ENCODE measurements at places on chromosomes 11 and 22. TPM values are rescaled to one million over a fixed set of nuclear protein-coding genes. Genes with fewer than 3 reads are reported as not detected.

GRCh38 chr22:30104501-30105156 is 24.4 kb downstream of the HORMAD2 start:
- no peaks in the 10 kb centered on the region for H3K36me3 ChIP-seq
- H3K4me1 ChIP-seq = no peaks in the 10 kb centered on the region
- H3K27me3 ChIP-seq = no peaks in the 10 kb centered on the region
- H3K4me3 ChIP-seq = no peak overlapping the region
- DNase-seq = no peak

DNA sequence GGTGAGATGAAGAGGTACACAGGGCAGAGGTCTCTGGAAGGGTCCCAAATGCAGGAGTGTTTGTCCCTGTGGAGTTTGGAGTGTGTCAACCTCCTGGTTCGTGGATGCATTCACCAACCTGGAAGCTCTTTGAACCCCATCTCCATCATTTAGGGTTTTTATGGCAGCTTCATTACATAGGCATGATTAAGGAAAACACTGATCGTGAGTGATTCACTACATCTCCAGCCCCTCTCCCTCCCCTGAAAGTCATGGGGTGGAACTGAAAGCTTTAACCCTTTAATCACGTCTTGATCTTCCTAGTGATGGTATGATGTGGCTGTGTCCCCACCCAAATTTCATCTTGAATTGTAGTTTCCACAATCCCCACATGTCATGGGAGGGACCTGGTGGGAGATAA is 19.8 kb upstream of the INCENP start:
- peak overlapping the region; percentile 91 for H3K27ac ChIP-seq
- no peak for DNase-seq
- no peak overlapping the region for H3K4me3 ChIP-seq
- H3K27me3 ChIP-seq = no peaks in the 10 kb centered on the region
- H3K36me3 ChIP-seq = no peaks in the 10 kb centered on the region
- H3K4me1 ChIP-seq = peaks cover 3% of the 10 kb centered on the region

GRCh38 chr11:68127714-68128681 is 6.8 kb upstream of the CHKA start:
- no peaks in the 10 kb centered on the region for H3K27me3 ChIP-seq
- no peaks in the 10 kb centered on the region for H3K4me1 ChIP-seq
- H3K27ac ChIP-seq = no peak overlapping the region
- DNase-seq = peak; percentile 86
- H3K36me3 ChIP-seq = no peaks in the 10 kb centered on the region

- no peak overlapping the region for H3K4me3 ChIP-seq
- peaks cover 8% of the 10 kb centered on the region for H3K4me1 ChIP-seq
- no peaks in the 10 kb centered on the region for H3K27me3 ChIP-seq
- no peaks in the 10 kb centered on the region for H3K36me3 ChIP-seq
These were observed 7.7 kb downstream of the LPXN start for GRCh38 chr11:58567889-58568512.

DNA sequence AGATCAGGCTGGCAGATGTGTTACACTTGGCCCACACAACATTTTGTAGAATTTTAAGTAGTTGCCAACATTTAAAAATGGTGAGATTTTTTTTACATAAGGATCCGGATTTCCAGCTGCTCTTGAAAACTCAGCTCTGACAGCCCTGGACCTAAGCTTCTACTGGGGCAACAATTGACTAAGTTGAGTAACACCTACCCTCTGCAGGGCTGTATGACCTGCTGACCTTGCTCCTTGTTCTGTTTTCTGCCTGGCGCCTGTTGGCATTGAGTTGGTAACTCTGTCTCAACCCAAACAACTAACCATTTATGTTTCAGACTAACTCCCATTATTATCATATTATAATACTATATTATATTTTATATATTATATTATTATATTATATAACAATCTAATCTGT is 21.1 kb upstream of the LRRC55 start:
- no peaks in the 10 kb centered on the region for H3K4me1 ChIP-seq
- H3K27ac ChIP-seq = no peak overlapping the region
- H3K27me3 ChIP-seq = no peaks in the 10 kb centered on the region
- DNase-seq = no peak
- no peak overlapping the region for H3K4me3 ChIP-seq

DNA sequence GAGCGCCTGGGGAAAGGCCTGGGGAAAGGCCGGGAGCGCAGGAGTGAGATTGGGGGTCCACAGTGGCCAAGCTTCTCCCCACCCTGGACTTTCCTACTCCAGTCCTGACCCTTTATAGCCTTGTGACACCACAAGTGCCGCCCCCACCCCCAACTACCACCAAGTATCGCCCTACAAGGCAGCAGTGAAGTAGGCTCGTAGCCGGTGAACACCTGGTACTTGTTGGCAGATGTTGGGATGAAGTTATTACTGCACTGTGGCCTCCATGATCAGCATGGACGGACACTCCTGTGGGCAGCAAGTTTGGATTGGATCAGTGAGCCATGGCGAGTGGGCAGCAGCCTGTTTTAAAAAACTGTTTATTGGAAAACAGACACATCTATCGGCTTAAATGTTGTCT is 45.0 kb downstream of the EIF3F start:
- no peaks in the 10 kb centered on the region for H3K36me3 ChIP-seq
- no peak for DNase-seq
- H3K27ac ChIP-seq = no peak overlapping the region
- H3K27me3 ChIP-seq = no peaks in the 10 kb centered on the region

DNA sequence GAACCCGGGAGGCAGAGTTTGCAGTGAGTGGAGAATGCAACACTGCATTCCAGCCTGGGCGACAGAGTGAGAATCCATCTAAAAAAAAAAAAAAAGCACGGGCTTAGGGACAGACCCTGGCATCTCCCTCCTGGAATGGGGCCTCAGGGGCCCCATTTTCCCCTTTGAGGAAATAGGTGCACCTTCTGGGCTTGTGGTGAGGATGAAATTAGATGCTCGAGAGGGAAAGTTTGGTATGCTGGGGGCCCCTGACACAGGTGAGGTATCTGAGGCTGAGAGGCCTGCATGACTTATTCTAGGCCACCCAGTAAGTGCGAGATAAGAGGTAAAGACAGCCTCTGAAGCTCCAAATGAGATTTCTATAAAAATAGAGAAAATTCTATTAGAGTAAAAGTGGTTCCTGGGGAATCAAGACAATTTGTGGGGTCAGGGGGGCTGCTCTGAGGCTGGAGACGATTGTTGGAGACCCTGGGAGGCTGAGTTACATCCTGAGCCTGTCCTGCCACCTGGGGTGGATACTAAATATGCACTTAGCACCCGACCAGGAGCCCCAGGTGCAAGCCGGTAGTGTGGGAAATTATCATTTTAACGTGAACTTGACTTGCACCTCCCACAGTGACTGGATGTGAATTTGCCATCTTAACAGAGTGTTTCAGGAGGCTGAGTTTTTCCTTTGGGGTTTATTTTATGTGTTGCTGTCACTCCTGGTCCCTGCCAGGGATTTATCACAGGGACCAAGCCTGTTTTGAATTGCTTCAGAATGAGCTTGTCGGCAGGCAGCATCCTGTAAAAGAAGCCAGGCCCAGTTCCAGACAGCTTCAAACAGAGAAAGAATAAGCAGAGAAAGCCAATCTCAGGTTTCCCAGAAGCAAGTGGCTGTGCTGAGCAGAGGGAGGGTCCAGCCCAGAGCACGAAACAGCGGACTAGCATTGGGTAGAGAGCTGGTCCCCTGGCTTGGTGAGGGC is 48.4 kb upstream of the TSKU start:
- H3K4me3 ChIP-seq = no peak overlapping the region
- H3K4me1 ChIP-seq = no peaks in the 10 kb centered on the region
- no peak overlapping the region for H3K27ac ChIP-seq
- H3K27me3 ChIP-seq = no peaks in the 10 kb centered on the region
- H3K36me3 ChIP-seq = no peaks in the 10 kb centered on the region

- H3K4me3 ChIP-seq = no peak overlapping the region
- no peaks in the 10 kb centered on the region for H3K36me3 ChIP-seq
- no peaks in the 10 kb centered on the region for H3K27me3 ChIP-seq
- H3K27ac ChIP-seq = no peak overlapping the region
These were observed 545.2 kb upstream of the CCDC179 start for GRCh38 chr11:23405350-23405937.

GRCh38 chr11:57546869-57547475 is 9.6 kb downstream of the SMTNL1 start:
- H3K36me3 ChIP-seq = peaks cover 5% of the 10 kb centered on the region
- DNase-seq = peak; percentile 39
- H3K4me1 ChIP-seq = no peaks in the 10 kb centered on the region
- H3K27ac ChIP-seq = no peak overlapping the region

GRCh38 chr11:110691926-110692325 is 20.3 kb downstream of the ARHGAP20 start:
- H3K4me3 ChIP-seq = no peak overlapping the region
- H3K36me3 ChIP-seq = no peaks in the 10 kb centered on the region
- H3K27me3 ChIP-seq = no peaks in the 10 kb centered on the region
- H3K27ac ChIP-seq = no peak overlapping the region

GRCh38 chr22:26789951-26790350 is 132.6 kb downstream of the MIAT start:
- H3K27ac ChIP-seq = no peak overlapping the region
- no peak for DNase-seq
- H3K27me3 ChIP-seq = no peaks in the 10 kb centered on the region
- no peak overlapping the region for H3K4me3 ChIP-seq
- no peaks in the 10 kb centered on the region for H3K36me3 ChIP-seq

- no peaks in the 10 kb centered on the region for H3K36me3 ChIP-seq
- no peak for DNase-seq
- no peak overlapping the region for H3K27ac ChIP-seq
- H3K4me3 ChIP-seq = no peak overlapping the region
- H3K27me3 ChIP-seq = no peaks in the 10 kb centered on the region
These were observed 355.7 kb downstream of the MN1 start for GRCh38 chr22:27445881-27446280.

DNA sequence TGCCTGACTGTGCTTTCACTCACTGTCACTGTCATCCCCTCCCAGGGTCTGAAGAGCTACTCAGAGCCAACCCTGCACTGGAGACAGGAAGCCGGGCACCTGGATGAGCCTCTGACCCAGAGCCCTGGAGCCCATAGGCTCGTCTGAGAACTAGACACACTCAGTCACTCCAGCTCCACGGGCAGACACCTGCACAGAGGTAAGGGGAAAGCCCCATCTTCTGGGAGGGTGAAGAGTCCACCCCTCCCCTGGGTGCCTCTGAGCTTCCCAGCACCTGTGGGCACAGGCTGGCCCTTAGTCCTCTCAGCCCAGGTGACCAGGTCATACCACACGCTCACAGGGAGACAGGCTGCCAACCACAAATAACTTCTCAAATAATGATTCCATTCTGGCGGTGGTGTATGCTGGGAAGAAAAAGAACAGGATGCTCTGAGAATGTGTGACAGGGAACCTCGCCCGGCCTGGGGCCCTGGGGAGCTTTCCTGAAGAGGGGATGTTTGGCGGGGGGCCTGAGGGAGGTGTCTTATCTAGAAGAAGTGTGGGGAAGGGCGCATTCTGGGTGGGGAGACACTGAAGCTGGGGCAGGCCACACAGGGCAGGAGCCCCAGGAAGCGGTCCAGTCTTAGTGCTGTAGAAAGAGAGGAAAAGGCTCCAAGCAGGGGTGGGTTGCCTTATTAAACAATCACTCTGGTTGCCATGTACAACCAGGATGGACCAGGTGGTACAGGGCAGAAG is 5.3 kb downstream of the CCDC157 start:
- H3K27me3 ChIP-seq = no peaks in the 10 kb centered on the region
- no peaks in the 10 kb centered on the region for H3K36me3 ChIP-seq
- no peak for DNase-seq
- no peak overlapping the region for H3K4me3 ChIP-seq

DNA sequence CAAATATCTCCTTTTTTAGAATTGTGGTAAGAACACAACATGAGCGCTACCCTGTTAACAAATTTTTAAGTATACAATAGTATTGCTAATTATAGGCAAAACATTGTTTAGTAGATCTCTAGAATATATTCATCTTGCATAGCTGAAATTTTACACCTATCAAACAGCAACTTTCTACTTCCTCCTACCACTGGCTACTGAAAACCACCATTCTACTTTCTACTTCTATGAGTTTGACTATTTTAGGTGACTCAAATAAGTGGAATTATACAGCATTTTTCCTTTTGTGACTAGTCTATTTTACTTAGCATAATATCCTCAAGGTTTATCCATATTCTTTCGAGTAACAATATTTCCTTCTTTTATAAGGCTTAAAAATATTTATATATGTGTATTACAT is 128.4 kb downstream of the FAM76B start:
- H3K36me3 ChIP-seq = no peaks in the 10 kb centered on the region
- no peaks in the 10 kb centered on the region for H3K4me1 ChIP-seq
- no peak for DNase-seq
- no peak overlapping the region for H3K4me3 ChIP-seq

DNA sequence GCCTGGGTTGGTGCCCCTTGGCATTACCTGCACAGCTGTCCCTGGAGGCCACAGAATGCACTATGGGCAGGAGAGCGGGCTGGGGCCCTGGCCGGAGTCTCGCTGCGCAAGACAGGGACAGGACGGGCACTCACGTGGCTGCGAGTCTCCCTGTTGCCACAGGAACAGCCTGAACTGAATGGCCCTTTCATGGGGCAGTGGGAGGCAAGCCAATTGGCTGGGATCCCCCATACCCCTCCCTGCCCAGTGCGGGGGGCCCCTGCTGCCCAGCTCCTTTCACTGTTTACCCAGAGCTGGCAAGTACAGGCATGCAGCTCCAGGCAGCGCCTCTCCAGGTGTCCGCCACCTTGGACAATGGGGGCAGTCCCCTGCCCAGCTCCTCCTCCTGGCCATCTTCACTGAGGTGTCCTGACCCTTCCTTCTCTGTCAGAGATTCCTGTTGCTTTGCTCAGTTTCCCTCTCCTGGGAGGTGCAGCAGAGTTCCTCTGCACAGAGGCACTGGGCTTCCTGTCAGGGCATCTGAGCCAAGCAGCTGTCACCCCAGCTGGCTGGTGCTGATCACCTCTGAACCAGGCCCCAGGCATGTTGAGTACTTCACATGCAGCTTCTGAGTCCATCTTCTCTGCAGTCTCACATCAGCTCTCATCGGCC is 5.2 kb downstream of the USP2 start:
- no peak for DNase-seq
- peak overlapping the region; percentile 4 for H3K27ac ChIP-seq
- no peak overlapping the region for H3K4me3 ChIP-seq
- no peaks in the 10 kb centered on the region for H3K36me3 ChIP-seq
- H3K27me3 ChIP-seq = no peaks in the 10 kb centered on the region
- H3K4me1 ChIP-seq = no peaks in the 10 kb centered on the region

DNA sequence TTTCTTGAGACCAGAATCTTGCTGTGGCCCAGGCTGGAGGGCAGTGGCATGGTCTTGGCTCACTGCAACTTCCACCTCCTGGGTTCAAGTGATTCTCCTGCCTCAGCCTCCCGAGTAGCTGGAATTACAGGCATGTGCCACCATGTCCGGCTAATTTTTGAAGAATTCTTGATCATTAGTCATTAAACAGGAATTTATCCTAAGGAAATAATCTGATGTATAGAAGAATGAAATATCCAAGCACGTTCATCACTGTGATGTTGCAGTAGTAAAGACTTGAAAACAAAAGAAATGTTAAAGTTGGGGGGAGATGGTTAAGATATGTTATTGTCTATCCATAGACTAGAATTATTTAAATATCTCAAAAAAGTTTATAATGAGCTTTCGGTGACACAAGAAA is 23.6 kb downstream of the CBL start:
- no peak overlapping the region for H3K27ac ChIP-seq
- DNase-seq = no peak
- H3K4me1 ChIP-seq = no peaks in the 10 kb centered on the region
- H3K27me3 ChIP-seq = no peaks in the 10 kb centered on the region
- H3K4me3 ChIP-seq = no peak overlapping the region

Gene TMEM223
- 6.0 TPM for total RNA-seq

Gene CHADL
- 1.2 TPM for total RNA-seq

Gene GAS2L1
- total RNA-seq = 22.3 TPM

Gene MUC6
- not detected for total RNA-seq

Gene VSTM5
- 0.36 TPM for total RNA-seq

Gene OR4X1
- not detected for total RNA-seq

Gene BBOX1
- total RNA-seq = 0.45 TPM
